ENCODE measurements at places on chromosomes 5 and 9.

DNA sequence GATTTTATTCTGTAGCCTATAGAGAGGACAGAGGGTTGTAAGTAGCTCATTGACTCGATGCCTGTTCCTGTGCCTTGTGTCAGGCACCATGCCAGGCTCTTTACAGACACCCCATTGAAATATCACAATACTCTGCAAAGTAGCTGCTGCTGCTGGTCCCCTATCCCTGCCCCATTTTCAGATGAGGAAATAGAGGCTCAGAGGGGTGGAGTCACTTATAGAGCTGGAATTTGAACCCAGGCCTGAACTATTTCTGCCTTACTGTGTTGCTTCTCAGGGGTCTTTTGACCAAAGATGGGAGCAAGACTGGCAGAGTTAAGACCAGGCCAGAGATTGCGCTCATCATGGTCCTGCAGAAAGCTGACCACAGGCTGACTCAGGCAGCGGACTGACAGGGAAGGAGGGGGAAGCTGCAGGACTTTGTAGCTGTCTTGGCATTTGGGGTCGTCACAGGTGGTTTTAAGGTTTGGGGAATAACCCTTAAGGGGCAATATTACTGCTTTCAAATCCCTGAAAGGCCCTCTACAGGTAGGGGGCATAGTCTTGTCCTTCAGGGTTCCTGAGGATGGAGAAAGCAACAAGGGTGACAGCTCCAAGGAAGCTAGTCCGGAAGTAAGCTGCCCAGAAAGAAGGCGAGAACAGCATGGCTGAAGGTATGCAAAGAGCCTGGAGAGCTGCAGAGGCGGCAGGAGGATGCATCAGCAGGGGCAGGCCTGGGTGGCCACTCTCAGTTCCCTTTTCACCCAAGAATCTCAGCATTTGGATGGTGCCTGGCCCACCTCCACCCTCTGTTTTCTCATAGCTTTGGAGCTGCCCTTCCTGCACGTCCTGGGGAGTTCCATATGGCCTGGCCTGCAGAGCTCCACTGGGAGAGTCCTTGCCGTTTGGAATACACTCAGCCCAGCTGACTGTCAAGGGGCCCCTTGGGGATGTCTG lies 18.3 kb upstream of the NDST1 start:
- DNase-seq: no peak

GRCh38 chr5:27592231-27592630 lies 553.8 kb upstream of the CDH9 start:
- no peak for DNase-seq

DNA sequence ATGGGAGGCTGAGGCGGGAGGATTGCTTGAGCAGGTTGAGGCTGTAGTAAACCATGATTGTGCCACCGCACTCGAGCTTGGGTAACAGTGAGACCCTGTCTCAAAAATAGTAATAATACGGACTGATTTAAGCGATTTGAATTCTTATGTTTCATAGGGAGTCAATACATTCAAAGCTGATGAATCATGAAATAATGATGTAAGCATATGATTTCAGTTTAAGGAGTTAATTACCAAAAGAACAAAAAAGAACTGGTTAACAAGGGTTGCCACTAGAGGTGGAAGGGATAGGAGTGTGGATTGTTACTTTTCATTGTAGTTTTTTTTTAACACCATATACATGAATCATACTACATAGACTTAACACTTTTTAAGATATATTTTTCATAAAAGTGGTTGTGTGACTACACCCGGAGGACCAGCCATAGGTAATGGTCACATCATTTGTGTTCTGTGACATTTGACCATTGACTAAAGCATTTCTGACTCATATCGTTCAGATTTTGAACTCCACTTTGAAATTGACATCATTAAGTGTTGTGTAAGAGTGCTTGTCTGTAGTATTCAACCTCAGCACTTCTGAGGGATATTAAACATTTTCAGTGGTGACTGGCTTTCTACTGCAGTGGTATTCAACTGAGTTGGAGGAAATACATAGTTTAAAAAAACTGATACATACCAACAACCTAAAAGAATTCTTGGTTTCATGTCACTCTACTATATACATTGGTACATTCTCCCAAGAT lies 7.0 kb downstream of the TRMT10B start:
- DNase-seq: no peak

GRCh38 chr5:175713930-175714329 lies 56.1 kb downstream of the HRH2 start:
- no peak for DNase-seq

DNA sequence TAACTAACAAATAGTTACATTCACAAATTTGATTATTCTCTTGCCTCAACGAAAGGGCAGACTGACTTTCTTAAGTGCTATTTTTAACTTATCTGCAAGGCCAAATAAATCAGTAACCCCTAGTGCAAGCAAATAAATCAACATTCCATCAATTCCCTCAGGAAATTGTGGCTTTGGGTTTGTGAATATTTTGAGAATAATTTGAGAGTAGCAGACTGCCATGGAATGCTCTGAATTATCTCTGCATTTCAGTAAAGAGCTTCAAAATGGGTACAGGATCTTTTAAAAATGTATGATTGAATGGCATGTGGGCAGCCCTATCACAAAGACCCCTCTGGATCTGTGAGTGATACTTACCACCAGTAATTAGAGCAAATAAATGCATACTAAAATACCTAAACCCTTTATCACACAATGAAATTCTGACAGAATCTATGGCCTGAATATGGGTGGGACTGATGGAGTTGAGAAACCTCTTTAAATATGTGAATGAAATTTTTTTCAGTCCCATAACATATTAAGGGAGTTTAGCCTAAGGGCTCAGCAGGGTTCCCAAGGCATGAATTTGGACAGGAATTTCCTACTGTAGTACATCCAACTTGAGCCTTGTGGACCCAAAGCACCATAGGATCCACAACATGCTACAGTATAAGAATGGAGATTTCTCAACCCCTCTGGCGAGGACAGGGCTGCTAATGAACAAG lies 92.5 kb upstream of the ITGA2 start:
- DNase-seq: no peak

GRCh38 chr5:150521522-150521817 lies 13.5 kb downstream of the NDST1 start:
- no peak for DNase-seq

- DNase-seq: no peak
These were observed 117.7 kb downstream of the HOMER1 start for GRCh38 chr5:79396265-79396664.

GRCh38 chr9:128685636-128686489 lies 3.2 kb upstream of the SET start:
- no peak for DNase-seq

DNA sequence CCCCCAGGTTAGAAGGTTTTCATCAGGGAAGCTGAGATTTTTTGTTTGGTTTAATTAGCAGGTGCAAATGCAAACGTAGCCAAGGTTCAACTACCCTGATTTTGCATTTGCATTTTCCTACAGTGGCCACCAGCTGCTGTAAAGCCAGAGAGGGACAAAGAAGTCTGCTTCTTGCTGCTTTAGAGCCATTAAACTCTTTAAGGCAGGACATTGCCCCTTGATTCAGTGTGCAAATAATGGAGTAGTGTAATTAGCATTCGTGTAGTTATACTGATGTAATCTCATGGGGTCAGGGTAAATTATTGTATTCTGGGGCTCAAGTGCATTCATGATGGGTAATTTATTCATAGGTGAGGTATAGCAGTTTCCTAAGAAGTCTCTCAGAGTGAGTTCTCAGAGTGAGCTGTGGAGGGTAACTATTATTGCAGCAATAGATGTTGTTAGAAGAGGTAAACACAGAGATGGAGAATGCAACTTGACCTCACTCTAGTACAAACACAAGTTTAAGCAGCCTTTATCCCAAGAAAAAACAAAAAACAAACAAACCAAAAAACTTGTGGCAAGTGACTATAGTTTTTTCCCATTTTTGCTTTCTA lies 526.5 kb downstream of the KIF4B start:
- DNase-seq: no peak

- peak; percentile 29 for DNase-seq
These were observed 23.4 kb upstream of the ZBTB43 start for GRCh38 chr9:126781186-126782052.

GRCh38 chr5:10700516-10700915 lies 60.5 kb downstream of the DAP start:
- no peak for DNase-seq

DNA sequence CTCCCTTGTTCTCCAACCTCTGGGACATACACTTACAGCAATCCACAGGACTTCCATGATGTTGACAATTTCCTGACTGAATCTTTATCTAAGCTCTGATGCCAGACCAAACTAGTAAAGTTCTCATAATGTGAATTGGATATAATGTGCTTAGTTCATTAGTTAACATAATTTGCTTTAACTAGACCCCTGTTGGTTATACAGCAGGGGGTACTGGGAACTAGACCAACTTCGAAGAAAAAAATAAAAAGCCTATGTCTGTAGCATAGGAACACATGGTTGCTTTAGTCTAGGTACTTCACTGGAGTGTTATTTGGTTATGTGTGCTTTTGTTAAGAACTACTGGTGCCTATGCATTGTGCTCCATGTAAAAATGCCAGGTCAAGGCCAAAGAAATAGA lies 173.8 kb downstream of the ADAMTS6 start:
- DNase-seq: no peak

DNA sequence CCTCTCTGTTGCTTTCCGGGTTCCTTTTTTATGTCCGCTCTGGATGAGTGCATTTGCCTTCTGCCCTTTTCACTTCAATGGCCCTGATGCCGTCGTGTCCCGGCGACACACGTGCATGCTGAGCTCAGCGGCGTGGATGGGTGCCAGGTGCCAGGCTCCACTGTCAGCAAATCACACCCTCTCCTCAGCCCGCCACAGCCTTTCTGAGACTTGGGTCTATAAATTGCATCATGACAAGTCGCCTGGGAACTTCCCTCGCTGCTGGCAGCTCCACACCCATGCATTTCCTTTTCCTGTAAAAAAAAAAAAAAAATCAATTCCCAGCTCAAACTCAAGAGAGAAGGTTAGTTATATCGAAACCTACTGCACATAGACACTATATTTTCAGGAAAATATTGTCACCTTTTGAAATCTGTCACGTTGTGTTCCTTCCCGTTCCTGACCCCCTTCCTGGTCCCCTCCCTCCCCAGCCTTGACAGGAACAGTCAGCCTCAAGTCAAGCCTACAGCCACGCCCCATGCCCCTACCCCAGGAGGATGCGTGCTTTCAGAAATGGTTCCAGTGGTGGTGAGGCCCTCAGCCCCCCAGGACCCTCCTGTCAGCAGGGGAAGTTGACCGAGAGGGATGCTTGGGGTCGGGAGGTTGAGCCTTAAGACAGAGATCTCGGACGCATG lies 110.3 kb upstream of the PTCH1 start:
- DNase-seq: no peak

- DNase-seq: no peak
These were observed 182.8 kb upstream of the TARS1 start for GRCh38 chr5:33257807-33258429.

DNA sequence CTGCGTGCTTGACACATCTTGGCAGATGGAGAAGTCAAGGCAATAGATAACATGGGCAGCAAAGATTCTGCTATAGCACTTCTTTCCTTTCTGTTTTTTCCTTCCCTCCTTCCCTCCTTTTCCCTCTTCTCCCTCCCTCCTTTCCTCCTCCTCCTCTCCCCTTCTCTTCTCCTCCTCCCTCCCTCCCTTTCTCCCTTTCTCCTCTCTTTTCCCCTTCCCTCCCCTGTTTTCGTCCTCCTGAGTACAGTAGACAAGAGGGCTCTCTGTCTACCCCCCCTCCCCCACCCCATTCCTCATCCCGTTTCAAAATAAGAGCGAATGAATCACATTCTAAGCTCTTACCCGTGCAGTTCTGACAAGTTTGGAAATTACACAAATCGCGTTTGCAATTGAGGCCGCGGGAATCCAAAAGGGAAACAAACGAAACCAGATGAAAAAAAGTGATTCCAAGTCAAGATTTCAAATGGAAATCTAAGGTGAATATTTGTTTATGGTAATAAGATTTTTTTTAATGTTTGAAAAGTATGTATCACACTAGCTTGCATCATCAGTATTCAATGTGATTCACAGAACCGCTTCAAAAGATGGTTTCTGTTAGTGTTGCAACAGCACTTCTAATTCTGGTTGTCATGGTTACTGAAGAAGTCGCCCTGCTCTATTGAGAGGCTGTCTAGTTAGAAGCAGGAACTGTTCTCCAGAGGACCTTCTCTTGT lies 1.3 kb downstream of the NIM1K start:
- no peak for DNase-seq

DNA sequence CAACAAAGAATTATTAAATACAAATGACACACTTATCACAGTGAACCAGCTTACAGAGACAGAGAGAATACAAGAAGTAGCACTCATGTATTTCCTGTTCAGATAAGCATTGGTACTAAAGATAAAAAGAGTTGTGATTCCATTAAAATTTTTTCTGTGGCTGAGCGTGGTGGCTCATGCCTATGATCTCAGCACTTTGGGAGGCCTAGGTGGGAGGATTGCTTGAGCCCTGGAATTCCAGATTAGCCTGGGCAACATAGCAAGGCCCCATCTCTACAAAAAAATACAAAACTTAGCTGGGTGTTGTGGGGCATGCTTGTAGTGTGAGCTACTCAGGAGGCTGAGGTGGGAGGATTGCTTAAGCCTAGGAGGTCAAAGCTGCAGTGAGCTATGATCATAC lies 32.9 kb downstream of the FCHO2 start:
- DNase-seq: no peak

DNA sequence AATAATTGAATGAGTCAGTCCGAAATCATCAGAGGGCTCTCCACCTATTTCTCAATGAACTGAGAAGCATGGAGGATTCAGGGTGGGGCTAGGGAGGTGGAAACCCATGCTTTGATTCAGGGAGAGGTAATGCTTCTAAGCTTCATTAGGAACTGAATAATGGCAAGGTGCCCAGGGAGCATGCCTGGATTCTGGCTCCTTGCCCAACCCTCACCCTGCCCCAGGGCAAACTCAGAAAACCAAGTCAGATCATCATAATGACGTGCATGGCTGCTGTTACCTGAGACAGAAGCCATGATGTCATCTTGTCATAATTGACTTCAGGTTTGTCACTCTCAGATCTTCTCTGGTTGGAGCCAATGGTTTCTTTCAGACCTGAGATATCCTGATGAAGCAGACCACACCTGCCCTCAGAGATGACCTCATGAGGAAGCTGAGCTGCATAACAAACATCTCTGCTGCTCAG lies 199.6 kb downstream of the SYK start:
- no peak for DNase-seq

DNA sequence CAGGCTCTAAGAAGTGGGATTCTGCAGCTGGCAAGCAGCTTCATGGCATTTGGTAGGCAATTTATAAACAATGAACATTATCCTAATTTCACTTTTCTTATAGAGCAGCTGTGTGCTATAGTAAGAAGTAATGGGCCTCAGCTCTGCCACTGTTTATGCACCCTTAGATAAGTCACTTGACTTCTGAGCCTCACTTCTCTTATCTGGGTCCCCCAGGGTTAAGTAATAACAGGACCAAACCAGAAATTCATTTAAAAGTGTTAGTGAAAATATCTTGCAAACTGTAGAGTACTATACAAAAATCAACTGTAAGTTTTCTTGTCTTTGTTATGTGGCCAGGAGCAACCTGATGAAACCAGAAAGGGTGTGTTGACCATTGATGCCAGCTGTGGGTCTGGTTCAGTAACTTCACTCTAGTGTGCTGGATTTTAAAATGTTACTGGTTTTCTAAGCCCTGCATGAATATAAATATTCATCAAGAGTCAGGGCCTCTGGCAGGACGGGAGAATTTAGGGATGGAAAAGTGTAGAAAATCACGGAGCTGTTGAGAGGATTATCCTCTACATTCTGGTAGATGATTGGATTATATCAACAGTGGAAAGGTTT lies 24.2 kb downstream of the TNFAIP8 start:
- DNase-seq: no peak

- DNase-seq: no peak
These were observed 83.4 kb downstream of the GCNT1 start for GRCh38 chr9:76542360-76542759.

Measured in NCI-H526 treated with DMSO at 0.1 percent for 48 hours (cell line).